ENCODE measurements at places on chromosomes 6 and 20. TPM values are rescaled to one million over a fixed set of nuclear protein-coding genes. Genes with fewer than 3 reads are reported as not detected.

DST gene
- 204 TPM for total RNA-seq

DNA sequence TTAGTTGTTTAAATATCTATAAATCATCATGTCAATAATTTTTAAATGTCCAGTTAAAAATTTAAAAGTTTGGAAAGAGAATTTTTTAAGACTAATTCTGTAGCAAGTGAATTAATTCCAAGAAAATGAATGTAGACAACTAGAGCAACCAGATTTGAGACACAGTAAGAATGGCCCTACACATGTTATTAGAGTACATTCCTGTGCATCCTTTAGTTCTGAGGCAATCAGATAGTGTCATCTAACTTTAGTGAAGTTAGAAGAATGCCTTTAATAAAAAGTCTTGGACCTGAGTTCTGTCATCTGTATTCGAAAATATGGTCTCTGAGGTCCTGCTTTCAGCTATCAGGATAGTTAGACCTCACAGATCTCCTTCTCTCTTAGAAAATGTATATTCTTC is 63.7 kb downstream of the HIVEP2 start:
- DNase-seq: no peak

DNA sequence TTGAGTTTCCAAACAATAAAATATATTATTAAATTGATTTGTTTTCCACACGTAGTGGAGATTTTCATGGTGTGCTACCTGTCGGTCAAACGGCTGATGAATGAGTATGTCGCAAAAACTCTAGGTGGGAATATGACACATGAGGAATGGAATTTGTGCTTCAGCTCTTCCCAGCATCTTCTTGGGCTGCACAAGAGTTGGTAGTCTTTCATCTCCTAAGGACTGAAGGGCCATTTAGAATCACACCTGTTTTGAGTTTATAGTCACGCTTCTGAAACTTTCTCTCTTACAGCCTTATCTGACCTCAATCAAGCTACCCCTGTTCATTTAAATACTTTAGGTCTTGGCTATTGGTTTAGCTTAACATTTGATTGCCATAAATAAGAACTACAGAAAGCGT is 157.7 kb upstream of the AKAP12 start:
- DNase-seq: no peak

SLC18B1 gene
- 5.9 TPM for total RNA-seq

- no peak for DNase-seq
Measured at GRCh38 chr6:100257793-100258395, 206.8 kb downstream of the SIM1 start.

- no peak for DNase-seq
Measured at GRCh38 chr6:93272211-93272610, 147.1 kb downstream of the EPHA7 start.

CCDC170 gene
- total RNA-seq: 1.4 TPM

DNA sequence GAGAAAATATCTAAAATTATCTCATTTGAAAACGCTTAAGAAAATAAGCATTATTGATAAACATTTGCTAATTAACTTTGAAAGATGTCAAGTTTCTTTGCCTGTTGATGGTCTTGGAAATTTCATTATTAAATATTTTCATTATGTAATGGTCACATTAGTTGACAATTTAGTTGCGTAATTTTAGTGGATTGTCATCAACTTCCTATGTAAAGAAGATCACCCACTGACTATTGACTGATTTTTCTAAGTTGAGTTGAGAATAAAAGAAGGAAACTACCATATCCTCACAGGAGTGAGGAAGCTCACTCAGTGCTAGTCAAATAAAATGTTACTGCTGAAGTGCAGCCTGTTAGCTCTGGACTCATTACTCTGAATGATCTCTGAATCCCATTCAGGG is 79.9 kb upstream of the LY86 start:
- no peak for DNase-seq

- no peak for DNase-seq
Measured at GRCh38 chr20:23437126-23437899, 2.2 kb upstream of the CSTL1 start.

CRISP3 gene
- not detected for total RNA-seq

OR12D3 gene
- not detected for total RNA-seq

GRCh38 chr20:57071954-57072583 is 194.4 kb downstream of the BMP7 start:
- DNase-seq: no peak

GRCh38 chr6:69775941-69776340 is 20.9 kb downstream of the LMBRD1 start:
- no peak for DNase-seq

DNA sequence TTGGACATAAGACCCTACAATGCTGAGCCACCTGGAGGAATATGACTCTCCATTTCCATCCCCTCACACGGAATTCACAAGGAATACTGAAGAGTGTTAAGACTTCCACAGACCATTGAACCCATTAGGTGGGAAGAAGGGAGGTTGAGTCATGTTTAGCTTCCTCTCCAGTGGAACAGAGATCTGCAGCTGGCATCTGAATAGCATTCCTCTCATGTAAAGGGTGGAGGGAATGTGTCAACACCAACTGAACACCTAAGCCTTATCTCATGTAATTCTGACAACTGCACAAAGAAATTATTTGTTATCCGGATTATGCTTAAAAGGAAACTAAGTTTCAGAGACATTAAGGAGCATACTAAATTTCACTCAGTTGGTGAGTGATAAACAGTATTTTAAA is 705.9 kb downstream of the MAFB start:
- no peak for DNase-seq

ATP9A gene
- 23.9 TPM for total RNA-seq

- no peak for DNase-seq
Measured at GRCh38 chr6:100999034-100999597, 118.0 kb upstream of the ASCC3 start.

DNA sequence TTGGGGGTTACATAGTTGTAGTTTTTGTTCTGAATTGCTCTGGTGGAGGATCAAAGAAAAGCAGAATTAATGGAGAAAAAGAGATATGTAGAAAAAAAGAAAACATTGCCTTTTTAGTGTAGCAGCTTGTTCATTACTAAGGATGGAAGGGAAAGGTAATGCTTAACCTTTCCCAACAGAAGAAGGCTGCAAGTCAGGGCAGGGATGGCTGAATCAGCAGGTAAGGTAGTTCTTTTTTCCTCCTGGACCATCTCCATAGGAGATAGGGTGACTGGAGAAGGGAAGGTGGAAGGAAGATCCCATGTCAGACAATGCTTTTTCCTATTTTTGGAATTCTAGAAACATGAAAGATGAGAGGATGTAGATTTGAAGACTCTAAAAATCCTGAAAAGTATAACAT is 79.4 kb upstream of the SUPT3H start:
- DNase-seq: no peak

C20orf141 gene
- not detected for total RNA-seq

DNA sequence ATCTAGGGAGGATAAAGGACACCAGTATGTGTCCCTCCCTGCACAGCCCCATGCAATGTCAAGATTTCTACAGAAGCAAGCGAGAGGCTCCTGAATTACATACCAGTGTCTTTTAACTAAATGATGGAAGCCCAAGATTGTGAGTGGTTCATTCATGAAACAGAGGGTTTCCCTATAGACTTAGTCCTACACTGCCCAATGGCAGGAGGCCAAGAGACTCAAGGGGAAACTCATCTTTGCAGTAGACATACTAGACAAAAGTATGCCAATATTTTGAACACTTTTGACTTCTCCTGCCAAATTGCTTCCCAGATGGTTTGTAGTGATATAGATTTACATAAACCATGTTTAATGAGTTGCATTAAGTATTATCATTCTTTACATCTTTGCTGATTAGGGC is 557.2 kb upstream of the JAG1 start:
- DNase-seq: no peak

DNA sequence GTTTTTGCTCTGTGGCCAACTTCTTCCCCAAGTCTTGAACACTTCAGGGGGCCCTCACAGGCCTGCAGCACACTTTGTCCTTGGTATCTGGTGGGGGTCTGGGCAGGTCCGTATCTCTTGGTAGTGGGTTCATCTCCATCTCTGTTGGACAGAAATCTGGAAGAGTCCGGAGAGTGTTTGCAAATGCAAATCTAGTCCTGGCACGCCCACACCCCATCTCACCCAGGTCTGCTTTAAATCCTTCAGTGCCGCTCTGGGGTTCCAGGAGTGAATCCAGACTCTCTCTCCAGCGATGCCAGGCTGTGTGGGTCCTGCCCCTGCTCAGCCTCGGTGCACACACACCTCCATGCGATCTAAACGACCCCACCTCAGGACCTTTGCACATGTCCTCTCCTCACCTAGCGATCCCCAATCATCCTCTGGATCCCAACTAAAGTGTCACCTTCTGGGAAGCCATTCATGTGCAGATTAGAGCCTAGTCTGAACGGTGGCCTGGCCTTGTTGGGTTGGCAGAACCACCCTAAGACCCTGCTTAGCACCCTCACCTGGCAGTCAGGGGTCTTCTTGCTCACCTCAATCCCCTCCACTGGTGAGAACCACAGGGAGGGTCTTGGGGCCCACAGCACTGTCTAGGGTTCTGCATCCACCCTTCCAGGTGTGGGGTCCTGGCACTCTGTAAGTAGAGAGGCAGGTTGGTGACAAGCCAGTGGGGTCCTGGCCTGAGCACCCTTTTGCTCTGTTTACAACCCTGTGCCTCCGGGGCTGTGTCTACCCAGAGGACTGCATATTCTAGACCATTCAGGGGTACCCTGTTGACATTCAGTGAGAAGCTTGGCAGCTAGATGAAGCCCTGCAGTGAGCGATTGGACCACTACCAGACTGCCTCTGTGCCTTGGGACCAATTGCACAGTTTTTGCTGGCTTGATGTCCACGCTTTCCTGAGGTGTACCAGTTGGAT is 100.8 kb downstream of the SYCP2 start:
- no peak for DNase-seq

KCNG1 gene
- 1.5 TPM for total RNA-seq

RBBP8NL gene
- total RNA-seq: not detected

F13A1 gene
- total RNA-seq: 134 TPM

DNA sequence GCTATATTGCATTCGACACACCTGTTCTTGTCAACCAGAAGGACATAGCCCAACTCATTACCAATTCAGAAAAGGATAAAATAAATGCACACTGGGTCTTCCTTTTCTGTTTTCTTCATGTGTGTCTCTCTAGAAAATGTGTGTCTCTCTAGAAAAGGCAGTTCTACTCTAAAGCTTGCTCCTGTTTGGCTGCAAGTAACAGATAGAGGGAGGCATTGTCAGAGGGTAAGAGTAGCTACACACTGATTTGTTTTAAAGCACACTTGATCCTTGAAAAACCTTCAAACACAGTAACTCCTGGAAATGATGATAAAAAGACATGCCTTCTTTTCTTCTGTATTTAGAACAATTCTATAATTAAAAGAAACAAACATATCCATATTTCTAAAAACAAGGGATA is 21.3 kb downstream of the GRM1 start:
- no peak for DNase-seq

- DNase-seq: no peak
Measured at GRCh38 chr6:6972456-6972855, 135.3 kb upstream of the RREB1 start.
